ENCODE measurements at places on chromosomes 3 and 15.

DNA sequence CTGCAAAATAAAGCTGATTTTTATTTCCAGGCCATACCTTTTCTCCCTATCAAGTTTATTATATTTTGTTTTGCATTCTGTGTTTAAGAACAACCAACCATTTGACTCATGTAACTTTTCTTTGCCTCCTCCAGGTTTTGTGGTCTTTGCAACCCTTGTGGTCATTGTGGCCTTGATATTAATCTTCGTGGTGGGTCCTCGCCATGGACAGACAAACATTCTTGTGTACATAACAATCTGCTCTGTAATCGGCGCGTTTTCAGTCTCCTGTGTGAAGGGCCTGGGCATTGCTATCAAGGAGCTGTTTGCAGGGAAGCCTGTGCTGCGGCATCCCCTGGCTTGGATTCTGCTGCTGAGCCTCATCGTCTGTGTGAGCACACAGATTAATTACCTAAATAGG lies 27.6 kb downstream of the NIPA2 start:
- DNase-seq, result no peak

DNA sequence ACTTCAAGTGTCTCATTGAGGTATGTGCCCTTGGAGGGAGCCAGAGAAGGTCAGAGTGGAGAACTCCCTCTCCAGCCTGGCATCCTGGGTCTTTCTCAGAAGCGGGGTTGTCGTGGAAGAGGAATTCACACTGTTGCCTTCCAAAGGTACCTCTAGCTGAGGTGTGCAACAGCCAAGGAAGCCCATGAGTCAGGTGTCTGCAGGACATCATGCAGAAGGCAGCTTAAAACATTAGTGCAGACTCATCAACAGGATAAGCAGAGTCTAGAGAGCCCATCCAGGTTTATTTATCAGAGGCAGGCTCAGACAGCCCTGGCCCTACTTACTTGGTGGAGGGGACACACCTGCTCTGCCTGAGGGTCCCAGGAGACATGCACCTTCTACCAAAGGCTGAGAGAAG lies 95.6 kb upstream of the TPM1 start:
- DNase-seq, result no peak

DNA sequence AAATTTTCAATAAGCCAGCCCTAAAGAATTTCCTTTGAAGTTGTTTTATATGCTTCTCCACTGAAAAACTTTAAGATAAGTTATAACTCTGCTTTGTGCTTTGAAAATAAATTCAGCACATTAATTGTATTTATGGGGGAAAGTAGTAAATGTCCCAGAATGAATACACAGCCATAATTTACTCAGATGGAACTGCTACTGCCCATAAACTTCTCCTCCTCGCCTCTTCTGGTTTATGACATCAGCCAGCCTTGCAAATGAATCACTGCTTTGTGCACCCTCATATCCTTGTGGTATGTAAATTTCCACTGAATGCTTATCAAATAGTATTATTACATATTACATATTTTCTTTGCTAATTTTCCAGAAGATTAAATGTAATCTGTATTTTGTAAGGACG lies 302.0 kb downstream of the DIPK2A start:
- no peak for DNase-seq

DNA sequence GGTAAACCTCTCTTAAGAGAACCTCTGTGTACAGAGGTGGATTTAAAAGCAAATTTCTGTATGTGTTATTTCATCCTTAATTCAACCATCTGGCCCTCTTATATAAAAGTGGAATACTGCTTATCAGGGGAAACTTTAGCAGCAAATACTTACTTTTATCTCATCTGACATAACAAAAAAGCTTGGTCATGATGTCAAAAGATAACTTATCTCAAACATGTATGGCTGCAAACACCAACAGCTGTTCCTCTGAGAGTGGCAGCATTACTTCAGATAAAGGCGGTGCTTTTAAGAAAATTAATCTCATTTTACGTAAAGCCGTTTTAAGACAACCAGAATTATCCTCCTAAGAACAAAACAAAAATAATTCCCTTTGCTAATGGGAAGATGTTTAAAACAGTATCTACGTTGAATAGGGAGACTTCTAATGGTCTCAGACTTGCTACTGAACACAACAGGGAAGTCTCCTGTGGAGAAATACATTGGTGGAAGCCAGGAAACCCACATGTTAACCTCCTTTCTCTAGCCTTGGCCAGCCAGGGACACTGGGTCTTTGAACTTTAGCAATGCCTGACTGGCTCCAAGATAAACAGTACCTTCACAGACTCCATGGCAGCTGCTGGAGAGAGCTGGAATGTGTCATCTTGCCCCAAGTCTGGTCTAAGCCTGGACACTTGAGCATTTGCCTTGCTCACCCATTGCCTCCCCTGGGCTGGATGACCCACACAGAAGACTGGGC lies 18.1 kb downstream of the ARRDC4 start:
- no peak for DNase-seq

- DNase-seq, result no peak
Measured at GRCh38 chr3:66812136-66812535, 186.0 kb upstream of the KBTBD8 start.

DNA sequence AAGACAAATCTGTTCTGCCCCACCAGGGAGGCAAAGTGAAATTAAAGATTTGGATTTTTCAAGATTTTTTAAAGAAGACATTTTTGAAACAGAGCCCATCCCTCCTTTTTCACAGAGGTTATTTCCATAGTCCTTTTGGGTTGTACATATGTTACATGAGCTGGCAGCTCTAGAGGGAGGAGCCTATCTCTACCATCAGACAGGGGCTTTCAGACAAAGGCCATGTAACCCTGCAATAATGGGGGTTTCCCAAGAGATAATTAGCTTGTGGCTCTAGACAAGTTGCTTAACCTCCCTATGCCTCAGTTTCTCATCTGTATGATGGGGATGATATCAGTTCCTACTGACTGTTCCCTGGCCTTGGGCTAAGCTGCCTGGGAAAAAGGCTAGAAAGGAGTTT lies 8.0 kb upstream of the TBC1D21 start:
- DNase-seq, result no peak
